Calu3 (cell line): ENCODE measurements at places on chromosomes 2 and 18. TPM values are rescaled to one million over a fixed set of nuclear protein-coding genes. Genes with fewer than 3 reads are reported as not detected.

DNA sequence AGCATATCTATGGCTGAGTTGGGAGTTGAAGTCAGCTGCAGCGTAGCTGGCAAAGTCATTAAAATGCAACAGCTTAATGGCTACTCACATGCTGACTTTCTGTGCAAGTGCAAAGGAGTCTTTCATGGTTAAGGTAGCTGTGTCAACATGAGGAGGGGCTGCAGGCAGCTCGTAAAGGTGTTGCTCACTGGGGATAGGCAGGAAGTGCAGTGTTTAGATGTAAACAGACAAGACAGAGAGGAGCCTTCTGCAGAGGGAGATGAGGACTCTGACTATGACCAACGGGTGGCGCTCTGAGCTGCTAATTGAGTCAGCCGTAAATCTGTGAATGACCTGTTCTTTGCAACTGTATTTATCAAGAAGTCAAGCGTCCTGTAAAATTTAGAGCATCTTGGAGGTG, 22.3 kb upstream of the CAVIN2 start:
- peak overlapping the region; percentile 55 for H3K27ac ChIP-seq
- DNase-seq, result peak; percentile 30
- no peak overlapping the region for H3K4me3 ChIP-seq
- no peaks in the 10 kb centered on the region for H3K27me3 ChIP-seq
- no peaks in the 10 kb centered on the region for H3K36me3 ChIP-seq

DNA sequence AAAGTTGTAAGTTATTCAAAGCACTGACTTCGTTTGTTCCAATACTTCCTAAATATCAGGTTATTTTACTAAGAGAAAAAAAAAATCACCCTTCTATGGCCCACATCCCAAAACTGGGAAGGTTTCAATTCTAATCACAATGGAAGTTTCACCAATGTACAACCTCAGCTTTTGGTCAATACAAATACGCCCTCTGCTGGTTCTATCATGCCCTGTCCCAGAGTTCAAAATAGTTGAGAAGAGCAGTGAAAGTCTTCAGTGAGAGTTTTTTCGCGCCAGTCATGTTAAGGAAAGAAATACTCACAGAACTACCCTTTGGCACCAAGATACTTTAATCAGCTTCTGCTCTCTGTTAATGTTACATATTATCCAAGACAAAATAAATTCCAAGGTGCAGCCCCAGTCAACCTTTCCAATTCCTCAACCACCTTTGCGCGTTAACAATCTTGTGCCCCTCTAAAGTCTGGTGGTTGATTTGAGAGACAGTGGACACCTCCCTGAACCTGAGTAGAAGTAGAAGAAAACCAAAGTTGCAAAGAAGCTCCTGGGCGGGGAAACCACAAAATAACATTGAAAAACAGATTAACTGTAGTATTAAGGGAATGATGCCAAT, 59.9 kb downstream of the SUMO1 start:
- peak; percentile 67 for DNase-seq
- H3K27me3 ChIP-seq, result no peaks in the 10 kb centered on the region
- no peak overlapping the region for H3K27ac ChIP-seq
- peaks cover 15% of the 10 kb centered on the region for H3K4me1 ChIP-seq
- no peaks in the 10 kb centered on the region for H3K36me3 ChIP-seq
- H3K4me3 ChIP-seq, result no peak overlapping the region

- no peaks in the 10 kb centered on the region for H3K36me3 ChIP-seq
- H3K27me3 ChIP-seq, result no peaks in the 10 kb centered on the region
- H3K4me1 ChIP-seq, result no peaks in the 10 kb centered on the region
- no peak for DNase-seq
These were observed 1930.8 kb downstream of the SUCLG1 start for GRCh38 chr2:82528288-82528687.

GRCh38 chr2:187543488-187543887, 10.7 kb downstream of the TFPI start:
- H3K36me3 ChIP-seq, result peaks cover 70% of the 10 kb centered on the region
- H3K27me3 ChIP-seq, result no peaks in the 10 kb centered on the region
- H3K27ac ChIP-seq, result peak overlapping the region; percentile 88
- H3K4me1 ChIP-seq, result peaks cover 69% of the 10 kb centered on the region
- DNase-seq, result no peak

DNA sequence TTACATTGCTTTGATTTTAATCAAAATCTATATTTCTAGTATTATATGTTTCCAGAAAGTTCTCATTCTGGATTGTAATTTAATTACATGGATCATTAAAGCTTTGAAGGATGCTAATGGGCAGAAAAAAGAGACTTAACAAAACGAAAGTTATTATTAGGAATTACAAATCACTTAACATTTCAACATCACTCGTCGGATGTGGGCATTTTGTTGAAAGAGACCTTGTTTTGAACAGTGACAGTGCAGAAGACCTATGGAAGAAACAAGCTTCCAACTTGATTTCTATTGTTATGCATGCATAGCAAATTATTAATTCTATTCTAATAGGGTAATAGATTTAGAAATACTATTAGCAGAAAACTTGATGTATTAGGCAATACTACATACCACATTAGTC, 31.4 kb upstream of the DARS1 start:
- no peak for DNase-seq
- H3K27ac ChIP-seq, result no peak overlapping the region
- H3K27me3 ChIP-seq, result no peaks in the 10 kb centered on the region
- H3K4me1 ChIP-seq, result peaks cover 19% of the 10 kb centered on the region
- H3K36me3 ChIP-seq, result no peaks in the 10 kb centered on the region
- H3K4me3 ChIP-seq, result no peak overlapping the region

- peak; percentile 35 for DNase-seq
- H3K4me3 ChIP-seq, result peak overlapping the region; percentile 72
- H3K36me3 ChIP-seq, result peaks cover 27% of the 10 kb centered on the region
These were observed 140.8 kb downstream of the MEIS1 start for GRCh38 chr2:66575625-66576310.

- peaks cover 5% of the 10 kb centered on the region for H3K36me3 ChIP-seq
- no peaks in the 10 kb centered on the region for H3K27me3 ChIP-seq
- DNase-seq, result peak; percentile 90
- H3K4me1 ChIP-seq, result peaks cover 27% of the 10 kb centered on the region
These were observed 35.5 kb upstream of the HAAO start for GRCh38 chr2:42827647-42828486.

The DNAH7 gene
- total RNA-seq, result 1.7 and 2.5 TPM in 2 replicates

GRCh38 chr2:228417956-228418355, 236.5 kb upstream of the SPHKAP start:
- DNase-seq, result no peak
- H3K4me3 ChIP-seq, result no peak overlapping the region
- H3K27ac ChIP-seq, result no peak overlapping the region
- no peaks in the 10 kb centered on the region for H3K27me3 ChIP-seq

The SCYGR5 gene
- total RNA-seq, result not detected in 2 replicates

GRCh38 chr2:30915486-30915885, 108.2 kb upstream of the CAPN13 start:
- no peaks in the 10 kb centered on the region for H3K4me1 ChIP-seq
- H3K27ac ChIP-seq, result no peak overlapping the region
- DNase-seq, result peak; percentile 66
- H3K36me3 ChIP-seq, result no peaks in the 10 kb centered on the region
- H3K27me3 ChIP-seq, result no peaks in the 10 kb centered on the region
- H3K4me3 ChIP-seq, result no peak overlapping the region

DNA sequence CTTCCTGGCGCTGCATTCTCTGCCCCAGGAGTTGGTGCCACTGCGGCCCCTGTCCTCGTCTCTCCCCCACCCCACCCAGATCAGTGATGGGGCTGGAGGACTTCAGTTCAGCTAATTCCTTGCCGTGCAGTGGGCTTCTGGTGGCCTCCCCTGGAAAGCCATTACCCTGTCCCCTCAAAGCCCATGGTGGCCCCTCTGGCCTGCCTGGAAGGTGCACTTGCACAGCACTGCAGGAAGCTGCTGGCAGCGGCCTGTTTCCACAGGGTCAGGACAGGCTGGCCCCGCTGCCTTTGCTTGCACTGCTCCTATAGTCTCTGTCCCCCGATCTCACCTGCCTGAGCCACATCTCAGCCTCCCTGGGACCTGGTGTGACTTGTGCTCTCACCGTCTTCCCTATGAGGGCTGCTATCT, 105.1 kb downstream of the USP40 start:
- H3K4me1 ChIP-seq, result peaks cover 19% of the 10 kb centered on the region
- no peaks in the 10 kb centered on the region for H3K27me3 ChIP-seq
- peak overlapping the region; percentile 64 for H3K27ac ChIP-seq
- no peak for DNase-seq
- H3K36me3 ChIP-seq, result peaks cover 39% of the 10 kb centered on the region

The RGPD5 gene
- total RNA-seq, result 19.8 and 22.9 TPM in 2 replicates

DNA sequence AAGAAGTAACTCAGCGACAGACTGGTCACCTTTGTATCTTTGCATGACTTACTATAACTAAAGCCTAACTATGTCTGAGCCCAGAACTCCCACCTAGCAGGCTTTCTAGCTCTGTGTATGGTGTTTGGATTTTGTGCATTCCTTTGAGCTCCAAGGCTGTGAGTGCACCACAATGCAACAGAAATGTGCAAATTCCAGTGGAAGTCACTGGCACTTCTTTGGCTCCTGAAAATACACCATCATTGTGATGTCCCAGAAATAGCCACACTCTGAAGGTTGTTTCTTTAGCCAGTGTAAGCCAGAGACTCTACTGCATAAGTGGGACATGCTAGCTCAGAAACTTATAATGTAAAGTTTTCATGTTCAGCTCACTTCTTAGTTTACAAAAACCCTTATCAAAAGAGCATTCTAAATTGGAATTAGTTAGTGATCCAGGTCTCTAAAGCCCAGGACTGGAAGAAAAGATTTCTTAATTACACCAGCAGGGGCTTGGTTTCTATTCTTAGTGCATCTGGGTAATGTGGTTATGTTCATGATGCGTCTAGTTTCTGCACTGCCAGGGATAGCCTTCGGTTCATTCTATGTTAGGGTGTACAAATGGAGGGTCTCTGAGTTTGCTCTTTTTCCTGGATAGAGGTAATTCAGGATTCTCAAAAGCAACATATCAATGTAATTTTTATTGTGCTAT, 1239.5 kb upstream of the ZEB2 start:
- no peak for DNase-seq
- no peaks in the 10 kb centered on the region for H3K36me3 ChIP-seq
- H3K4me1 ChIP-seq, result peaks cover 14% of the 10 kb centered on the region
- H3K27ac ChIP-seq, result no peak overlapping the region

The EHD3 gene
- total RNA-seq, result 1.7 and 2.2 TPM in 2 replicates

DNA sequence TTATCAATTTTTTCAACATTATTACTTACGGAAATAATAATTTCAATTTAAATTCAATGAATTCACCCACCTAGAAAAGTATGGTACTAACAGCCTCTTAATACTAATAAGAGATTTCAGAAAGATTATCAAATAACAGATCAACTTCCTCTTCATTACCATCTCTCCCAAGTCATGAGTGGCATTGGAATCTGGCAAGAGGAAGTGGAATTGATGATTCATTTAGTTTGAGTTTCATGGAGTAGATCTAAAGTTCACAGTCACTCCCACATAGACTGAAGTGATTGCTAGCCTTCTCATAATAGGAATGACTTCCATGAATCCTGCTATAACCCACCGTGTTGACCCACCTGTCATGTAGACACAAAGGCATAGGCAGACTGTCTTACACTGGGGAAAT, 77.7 kb upstream of the WDR75 start:
- peak overlapping the region; percentile 94 for H3K27ac ChIP-seq
- H3K27me3 ChIP-seq, result no peaks in the 10 kb centered on the region

The FAM110C gene
- total RNA-seq, result 17.9 and 20.6 TPM in 2 replicates

- no peak overlapping the region for H3K27ac ChIP-seq
- peaks cover 23% of the 10 kb centered on the region for H3K4me1 ChIP-seq
- no peak overlapping the region for H3K4me3 ChIP-seq
- peaks cover 25% of the 10 kb centered on the region for H3K36me3 ChIP-seq
- H3K27me3 ChIP-seq, result no peaks in the 10 kb centered on the region
These were observed 2.7 kb downstream of the HS1BP3 start for GRCh38 chr2:20648206-20648605.

The REG3A gene
- not detected in 2 replicates for total RNA-seq

- H3K4me1 ChIP-seq, result no peaks in the 10 kb centered on the region
- no peak overlapping the region for H3K27ac ChIP-seq
- H3K27me3 ChIP-seq, result peaks cover 38% of the 10 kb centered on the region
- DNase-seq, result no peak
- no peaks in the 10 kb centered on the region for H3K36me3 ChIP-seq
These were observed 13.4 kb upstream of the EVA1A start for GRCh38 chr2:75574106-75574505.

- no peaks in the 10 kb centered on the region for H3K27me3 ChIP-seq
- peak overlapping the region; percentile 53 for H3K27ac ChIP-seq
- peak overlapping the region; percentile 43 for H3K4me3 ChIP-seq
- DNase-seq, result no peak
These were observed 11.3 kb downstream of the GFPT1 start for GRCh38 chr2:69375494-69376353.

The CERS6 gene
- 39.9 and 45.9 TPM in 2 replicates for total RNA-seq

DNA sequence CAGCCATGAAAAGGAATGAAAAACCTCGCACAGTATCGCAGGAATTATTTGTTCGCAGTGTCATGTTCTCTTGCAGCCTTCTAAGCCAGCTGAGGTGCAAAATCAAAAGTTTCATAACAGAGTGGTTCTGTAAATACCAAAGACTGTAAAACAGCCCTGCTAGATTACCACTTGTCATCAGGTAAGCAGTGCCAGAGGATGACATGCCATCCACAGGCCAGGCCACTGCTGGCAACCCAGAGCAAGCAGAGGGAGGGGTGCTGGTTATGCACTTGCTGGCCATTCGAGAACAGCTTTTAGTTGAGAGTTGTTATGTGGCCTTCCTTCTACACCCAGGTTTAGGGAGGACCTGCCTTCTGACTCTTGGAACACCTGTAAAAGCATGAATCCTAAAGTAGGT, 114.3 kb upstream of the MGAT5 start:
- DNase-seq, result no peak
- H3K27ac ChIP-seq, result peak overlapping the region; percentile 6
- no peaks in the 10 kb centered on the region for H3K27me3 ChIP-seq
- peaks cover 77% of the 10 kb centered on the region for H3K4me1 ChIP-seq
- H3K36me3 ChIP-seq, result peaks cover 27% of the 10 kb centered on the region
- H3K4me3 ChIP-seq, result peak overlapping the region; percentile 41

GRCh38 chr2:203799908-203800307, 67.7 kb upstream of the CTLA4 start:
- H3K4me3 ChIP-seq, result no peak overlapping the region
- no peak overlapping the region for H3K27ac ChIP-seq
- H3K4me1 ChIP-seq, result peaks cover 24% of the 10 kb centered on the region

The CFAP221 gene
- 9.5 and 10.0 TPM in 2 replicates for total RNA-seq
